ENCODE measurements at places on chromosomes 2 and 18.

- DNase-seq, result no peak
These were observed 328.5 kb upstream of the FANCL start for GRCh38 chr2:58569475-58570185.

DNA sequence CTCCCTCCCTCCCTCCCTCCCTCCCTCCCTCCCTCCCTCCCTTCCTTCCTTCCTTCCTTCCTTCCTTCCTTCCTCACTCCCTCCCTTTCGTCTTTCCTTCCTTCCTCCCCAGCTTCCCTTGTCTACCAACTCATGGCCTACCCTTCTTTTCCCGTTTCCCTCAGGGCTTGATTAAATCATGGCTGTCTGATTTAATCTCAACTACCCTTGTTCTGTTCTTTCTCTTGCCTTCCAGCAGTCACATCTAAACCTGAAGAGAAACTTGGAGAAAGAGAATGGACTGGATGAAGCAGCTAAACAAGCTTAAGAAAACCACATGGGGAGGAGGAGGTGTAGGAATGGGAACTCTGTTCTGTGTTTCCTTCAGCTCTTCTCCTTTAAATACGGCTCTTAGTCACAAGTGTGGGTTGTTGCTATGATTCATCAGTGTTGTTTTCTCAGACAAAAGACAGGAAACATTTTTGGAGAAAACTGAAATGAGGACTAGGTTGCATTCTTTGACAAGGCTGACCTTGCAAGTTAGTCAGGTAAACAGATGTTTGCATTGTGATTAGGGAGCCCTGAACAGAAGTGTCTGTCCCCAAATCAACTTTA, 177.9 kb downstream of the LRRTM1 start:
- DNase-seq, result no peak

DNA sequence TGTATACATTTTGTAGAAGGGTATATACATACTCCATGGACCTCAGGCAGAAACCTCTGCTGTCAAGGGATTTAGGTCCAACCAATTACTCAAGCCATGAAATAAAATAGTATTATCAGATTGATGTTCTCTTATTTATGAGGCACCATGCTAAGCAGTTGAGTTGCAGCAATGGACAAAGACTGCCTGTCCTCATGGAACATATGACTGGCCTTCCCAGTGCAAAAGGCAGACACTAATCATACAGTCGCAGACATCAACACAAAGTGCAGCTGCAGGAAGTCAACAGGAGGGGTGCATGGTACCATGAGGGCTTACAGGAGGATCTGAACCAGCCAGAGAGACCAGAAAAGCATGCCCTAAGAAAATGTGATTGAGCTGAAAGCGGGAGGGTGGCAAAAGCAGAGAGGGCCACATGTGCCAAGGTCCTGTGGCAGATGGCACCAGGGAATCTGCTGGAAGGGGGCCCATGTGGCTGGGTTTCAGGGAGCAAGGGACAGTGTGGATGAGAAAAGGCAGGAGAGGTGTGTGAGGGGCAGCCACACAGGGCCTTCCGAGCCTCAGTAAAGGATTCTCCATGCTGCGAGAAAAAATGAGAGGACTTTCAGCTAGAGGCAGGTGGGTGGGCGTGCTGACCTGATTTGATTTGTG, 61.4 kb upstream of the RNF152 start:
- DNase-seq, result no peak

DNA sequence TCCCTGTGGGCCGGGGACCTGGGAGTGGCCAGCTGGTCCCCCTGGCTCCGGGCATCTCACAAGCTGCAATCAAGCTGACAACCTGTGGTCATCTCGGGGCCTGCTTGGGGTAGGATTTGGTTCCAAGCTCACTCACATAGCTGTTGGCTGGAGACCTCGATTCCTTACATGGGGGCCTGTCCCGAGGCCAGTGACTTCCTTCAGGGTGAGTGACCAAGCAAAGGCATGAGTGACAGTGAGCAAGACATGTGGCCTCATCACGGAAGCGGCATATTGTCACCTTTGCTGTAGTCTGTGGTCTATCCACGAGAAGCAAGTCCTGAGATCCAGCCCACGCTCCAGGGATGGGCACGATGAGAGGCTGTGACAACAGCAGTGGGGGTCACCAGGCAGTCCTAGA, 131.4 kb upstream of the ID2 start:
- no peak for DNase-seq

DNA sequence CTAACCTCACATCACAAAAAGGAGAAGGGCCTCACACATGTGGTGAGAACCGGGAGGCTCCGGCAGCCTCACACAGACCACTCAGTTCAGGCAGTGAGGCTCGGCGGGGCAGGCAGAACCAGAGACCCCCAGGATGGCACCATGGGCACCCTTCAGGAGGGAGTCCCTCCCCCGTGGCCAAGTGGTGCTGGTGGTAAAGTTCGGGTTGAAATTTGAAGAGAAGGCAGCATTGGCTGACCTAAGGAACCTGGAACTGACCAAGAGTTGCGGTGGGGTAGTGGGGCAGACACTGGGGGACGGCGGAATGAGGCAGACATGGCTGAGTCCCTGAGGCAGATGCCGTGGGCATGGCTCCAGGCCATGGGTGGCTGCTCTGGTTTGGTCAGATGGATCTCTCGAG, 239.3 kb upstream of the MYT1L start:
- no peak for DNase-seq

- no peak for DNase-seq
These were observed 453.2 kb upstream of the PIK3C3 start for GRCh38 chr18:41501848-41502247.

GRCh38 chr2:60867007-60867406, 14.4 kb upstream of the REL start:
- DNase-seq, result no peak

DNA sequence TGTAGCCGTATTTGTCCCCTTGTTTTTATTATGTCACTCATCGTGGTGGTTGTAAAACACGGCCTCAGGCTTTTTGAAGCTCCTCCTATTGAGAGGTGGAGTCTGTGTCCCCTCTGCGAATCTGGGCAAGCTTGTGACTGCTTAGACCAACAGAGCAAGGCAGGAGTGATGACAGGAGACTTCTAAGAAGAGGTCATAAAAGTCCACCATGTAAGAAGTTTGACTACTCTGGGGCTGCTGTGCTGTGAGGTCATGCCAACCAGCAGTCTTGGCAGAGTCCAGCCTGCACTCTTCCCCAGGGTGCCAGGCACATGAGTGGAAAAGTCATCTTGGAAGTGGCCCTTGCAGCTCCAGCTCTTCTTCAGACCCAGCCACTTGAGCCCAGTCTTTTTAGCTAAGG, 83.8 kb upstream of the SPTBN1 start:
- DNase-seq, result no peak

- peak; percentile 49 for DNase-seq
These were observed at the start of gene BCL2 for GRCh38 chr18:63319383-63320122. Gene BCL2 (minus strand): TSS chr18:63319769.

DNA sequence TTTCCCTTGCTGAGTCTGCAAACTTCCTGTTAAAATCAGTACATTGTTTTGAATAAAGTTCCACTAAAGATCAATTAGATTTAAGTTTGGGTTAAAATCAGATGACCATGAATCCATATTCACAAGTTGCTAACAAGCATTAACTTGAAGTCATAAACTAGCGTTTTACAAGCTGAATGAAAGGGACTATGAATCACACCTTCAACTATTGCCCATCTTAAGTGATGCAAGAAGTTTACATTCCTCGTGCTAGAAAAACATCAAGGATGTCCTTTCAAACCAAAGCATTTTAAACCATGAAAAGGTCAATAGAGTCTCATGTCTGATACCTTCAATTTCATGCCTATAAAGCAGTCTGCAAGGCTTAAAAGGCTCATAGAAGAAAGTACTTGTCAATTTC, 257.2 kb upstream of the SYT4 start:
- no peak for DNase-seq

DNA sequence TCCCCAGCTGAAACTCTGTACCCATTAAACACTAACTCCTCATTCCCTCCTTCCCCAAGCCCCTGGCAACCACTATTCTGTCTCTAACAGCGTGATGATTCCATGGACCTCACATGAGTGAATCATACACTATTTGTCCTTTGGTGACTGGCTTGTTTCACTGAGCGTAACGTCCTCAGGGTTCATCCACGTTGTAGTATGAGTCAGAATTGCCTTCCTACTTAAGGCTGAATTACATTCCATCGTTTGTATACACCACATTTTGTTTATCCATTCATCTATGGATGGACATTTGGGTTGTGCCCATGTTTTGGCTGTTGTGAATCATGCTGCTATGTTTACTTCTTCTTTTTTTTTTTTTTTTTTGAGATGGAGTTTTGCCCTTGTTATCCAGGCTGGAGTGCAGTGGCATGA, 19.6 kb upstream of the CABLES1 start:
- no peak for DNase-seq

GRCh38 chr2:30446602-30447148, 371 bp upstream of the LCLAT1 start:
- no peak for DNase-seq

DNA sequence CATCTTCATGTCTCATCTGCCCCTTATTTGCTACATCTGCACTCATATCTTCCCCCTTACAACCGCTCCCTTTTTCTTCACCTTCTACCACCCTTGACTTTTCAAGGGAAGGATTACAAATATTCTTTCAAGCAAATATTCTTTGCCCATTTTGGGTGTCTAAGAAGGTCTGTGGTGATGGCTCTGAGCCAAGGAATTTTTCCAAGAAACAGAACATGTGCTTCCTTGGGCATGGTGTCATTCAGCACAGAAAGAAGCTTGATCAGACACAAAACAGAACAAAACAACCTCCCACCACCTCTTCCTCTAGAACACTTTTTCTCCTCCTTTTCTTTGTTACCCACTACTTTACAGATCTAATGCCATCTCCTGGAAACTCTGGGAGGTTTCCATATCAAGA, 313.7 kb downstream of the SATB2 start:
- DNase-seq, result no peak

- DNase-seq, result no peak
These were observed 75.5 kb upstream of the TXNDC2 start for GRCh38 chr18:9810299-9810698.

GRCh38 chr18:77197073-77197472, 52.6 kb upstream of the GALR1 start:
- no peak for DNase-seq

DNA sequence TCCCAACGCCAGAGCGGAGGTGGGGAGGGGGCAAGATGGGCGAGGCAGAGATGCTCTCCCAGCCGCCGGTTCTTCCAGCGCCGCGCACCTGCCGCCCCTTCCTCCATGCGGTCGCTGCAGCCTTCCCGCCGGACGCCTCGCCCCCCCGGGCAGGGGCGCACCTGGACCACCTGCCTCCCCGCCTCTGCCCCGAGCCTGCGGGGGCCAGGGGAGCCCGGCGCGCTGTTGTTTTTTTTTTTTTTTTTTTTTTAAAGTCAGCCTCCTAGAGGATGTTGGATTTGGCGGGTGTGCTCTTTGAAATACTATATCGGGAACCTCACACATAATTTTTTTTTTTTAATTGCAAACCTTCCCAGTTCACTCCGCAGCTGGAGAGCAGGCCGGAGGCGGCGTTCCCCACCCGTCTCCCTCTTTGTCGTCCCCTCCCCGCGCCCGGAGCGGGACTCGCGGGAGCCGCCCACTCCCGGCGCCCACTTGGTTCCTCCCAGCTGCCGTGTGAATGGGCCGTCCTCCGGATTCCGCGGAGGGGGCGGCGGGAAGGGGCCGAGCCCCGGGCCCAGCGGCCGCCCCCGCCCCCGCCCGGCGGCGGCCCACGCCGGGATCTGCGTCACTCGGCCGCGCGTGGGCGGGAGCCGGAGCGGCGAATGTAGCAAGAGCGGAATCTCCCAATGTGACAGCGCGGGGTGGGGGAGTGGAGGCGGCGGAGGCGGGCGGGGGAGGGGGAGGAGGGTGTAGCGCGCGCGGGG, 421 bp upstream of the NAB1 start:
- peak; percentile 90 for DNase-seq

GRCh38 chr2:128281852-128282245, 36.8 kb downstream of the HS6ST1 start:
- DNase-seq, result no peak

DNA sequence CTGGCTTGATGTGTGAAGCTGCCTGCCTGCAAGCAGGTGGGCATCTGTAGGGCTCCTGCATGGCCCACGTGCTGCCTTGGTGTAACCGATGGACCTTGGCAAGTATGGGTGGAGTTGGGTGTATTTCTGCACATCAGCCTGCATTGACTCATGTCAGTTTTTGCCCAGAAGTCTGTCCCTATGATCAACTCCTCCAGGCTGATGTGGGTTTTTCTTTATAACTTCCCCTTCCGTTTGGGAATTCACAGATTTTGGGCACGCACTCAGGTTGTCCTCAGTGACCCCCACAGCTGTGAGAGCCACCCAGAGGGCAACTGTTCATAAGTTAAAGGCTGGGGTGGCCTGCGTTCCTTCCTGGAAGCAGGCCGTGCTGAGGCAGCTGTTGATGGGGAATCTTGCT, 123.3 kb downstream of the NCK2 start:
- no peak for DNase-seq

DNA sequence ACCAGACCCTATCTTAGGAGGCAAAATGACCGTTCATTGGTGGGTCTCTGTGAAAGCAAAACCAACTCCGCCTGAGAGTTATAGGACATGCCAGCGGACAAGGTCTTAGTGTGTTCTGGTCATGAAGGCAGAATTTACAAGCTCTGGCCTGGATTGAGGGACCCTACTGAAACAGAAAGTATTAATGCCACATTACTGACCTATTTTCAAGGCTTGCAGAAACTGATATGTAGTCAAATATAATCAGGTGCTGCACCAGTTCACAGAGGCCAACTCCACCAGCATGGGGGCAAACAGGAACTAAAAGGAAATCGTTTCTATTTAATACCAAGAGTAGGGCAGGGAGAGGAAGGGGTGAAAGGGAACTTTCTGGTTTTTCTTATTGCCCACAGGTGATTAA, 19.7 kb downstream of the TYMS start:
- no peak for DNase-seq

- no peak for DNase-seq
These were observed 72.4 kb downstream of the RHOB start for GRCh38 chr2:20519309-20519708.

GRCh38 chr2:234963773-234964615, 12.2 kb downstream of the SH3BP4 start:
- DNase-seq, result no peak

DNA sequence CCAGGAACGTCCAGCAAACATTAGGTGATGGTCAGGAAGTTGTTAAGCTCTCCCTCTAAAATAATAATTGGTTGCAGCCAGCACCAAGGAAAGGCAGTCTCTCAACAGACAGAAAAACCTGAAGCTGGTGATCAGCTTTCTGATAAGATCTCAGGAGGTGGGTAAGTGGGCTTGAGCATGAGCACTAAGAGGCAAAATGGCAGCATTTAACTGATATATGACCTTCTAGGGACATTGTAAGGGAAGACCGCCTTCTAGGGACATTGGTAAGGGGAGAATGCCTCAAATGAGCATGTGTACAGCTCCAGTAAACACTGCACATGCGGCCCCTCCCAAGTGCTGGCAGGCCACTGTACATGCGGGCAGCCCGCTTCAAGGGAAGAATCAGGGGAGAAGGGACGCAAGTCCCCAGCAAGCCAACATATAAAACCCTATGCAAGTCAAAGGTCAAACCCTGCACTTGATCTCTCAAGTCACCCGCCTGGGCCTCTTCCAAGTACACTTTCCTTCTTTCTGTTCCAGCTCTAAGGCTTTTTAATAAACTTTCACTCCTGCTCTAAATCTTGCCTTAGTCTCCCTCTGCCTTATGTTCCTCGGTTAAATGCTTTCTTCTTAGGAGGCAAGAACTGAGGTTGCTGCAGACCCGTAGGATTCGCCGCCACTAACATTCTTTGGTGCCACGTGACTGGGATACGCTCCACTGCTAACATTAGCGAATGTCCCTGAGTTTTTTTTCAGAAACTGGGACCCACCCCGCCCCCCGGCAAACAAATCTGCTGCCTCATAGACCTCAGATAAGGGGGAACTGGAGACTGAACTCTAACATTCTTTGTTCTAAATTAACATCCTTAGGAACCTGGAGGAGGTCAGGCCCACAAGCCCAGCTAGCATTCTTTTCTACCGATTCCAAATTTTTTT, 463.8 kb downstream of the LPIN1 start:
- no peak for DNase-seq
